Activated CD8-positive, alpha-beta memory T cell treated with anti-CD3 and anti-CD28 coated beads for 48 hours (primary cell): ENCODE measurements at places on chromosomes 7 and 10.

- no peak for DNase-seq
These were observed 135.8 kb downstream of the RAMP3 start for GRCh38 chr7:45293295-45293942.

- no peak for DNase-seq
These were observed 623 bp upstream of the CEP41 start for GRCh38 chr7:130441408-130441869.

DNA sequence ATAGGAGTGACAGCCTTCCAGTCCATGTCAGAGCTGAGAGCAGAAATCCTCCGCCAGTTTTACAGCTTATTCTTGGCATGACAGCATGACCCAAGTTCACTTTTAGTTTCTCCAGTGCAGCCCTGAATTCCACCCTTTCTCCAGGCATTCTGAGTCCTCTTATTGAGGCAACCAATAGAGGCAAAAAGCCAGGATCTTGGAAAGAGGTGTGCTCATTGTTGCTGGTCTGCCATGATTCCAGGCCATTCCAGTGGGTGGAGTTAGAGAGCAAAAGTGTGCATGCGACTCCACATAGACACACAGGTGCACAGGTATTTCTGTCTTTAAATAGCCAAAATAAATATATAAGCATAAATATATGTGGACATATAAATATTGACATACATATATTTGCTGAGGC is 224.7 kb upstream of the ADARB2 start:
- DNase-seq: no peak

GRCh38 chr7:85529831-85530230 is 343.0 kb upstream of the SEMA3D start:
- no peak for DNase-seq

DNA sequence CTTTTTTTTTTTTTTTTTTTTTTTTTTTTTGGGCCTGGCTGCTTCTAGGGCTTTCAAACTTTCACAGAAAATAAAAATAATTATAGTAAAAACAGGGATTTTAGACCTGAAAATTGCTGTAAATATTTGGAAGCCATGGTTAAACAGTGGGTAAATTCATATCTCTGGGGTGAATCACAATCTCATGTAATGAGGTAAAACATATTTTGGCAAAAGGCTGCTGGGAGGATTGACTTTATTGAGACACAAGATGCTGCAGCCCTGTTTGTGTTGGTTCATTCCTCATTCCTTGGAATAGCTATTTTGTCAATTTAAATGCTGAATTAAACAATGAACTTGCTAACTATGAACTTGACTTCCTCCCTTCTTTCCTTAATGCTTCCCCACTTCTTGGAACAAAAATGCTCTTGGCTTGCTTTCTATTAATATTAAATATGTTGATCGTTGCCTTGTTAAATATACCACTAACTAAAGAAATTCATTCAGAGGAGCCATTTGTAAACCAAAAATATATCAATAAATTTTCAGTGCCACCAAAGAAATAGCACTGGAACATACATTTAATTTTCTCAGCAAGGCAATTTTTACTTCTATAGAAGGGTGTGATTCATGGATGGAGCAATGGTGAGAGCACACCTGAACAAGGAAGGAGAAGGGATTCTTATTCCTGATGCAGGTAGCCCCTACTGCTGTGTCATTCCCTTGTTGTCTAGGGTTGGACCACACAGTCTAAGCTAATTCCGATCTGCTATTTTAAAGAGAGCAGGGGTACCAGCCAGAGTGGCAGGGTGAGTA is 24.6 kb downstream of the AGK start:
- DNase-seq: no peak

GRCh38 chr7:7989616-7990440 is 21.2 kb downstream of the GLCCI1 start:
- no peak for DNase-seq

DNA sequence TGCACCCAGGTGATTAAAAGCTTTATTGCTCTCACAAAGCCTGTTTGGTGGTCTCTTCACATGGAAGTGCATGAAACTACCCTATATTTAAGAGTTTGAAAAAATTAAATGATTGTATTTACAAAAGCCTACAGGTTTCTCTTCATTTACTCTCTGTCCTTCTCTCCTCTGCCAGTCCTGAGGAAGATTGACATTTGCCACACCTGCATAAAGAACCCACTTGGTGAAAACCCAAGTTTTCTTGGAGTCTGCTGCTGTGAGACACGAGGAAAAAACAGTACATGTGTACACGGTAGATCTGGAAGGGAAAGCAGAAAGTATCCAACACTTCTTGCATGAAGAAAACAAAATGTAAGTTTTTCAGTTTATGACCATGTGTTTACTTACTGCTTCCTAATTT is 994.4 kb upstream of the POT1 start:
- no peak for DNase-seq
